Renal pelvis (tissue), 12 donors: ENCODE measurements at places on chromosomes 5 and 9. TPM values are rescaled to one million over a fixed set of nuclear protein-coding genes. Genes with fewer than 3 reads are reported as not detected.

GRCh38 chr9:4059437-4059836 is 240.4 kb downstream of the GLIS3 start:
- DNase-seq = no peak

GRCh38 chr9:27022920-27023319 is 17.4 kb upstream of the LRRC19 start:
- DNase-seq = no peak

GRCh38 chr9:124629600-124629999 is 122.4 kb upstream of the NR5A1 start:
- DNase-seq = no peak

- no peak for DNase-seq
Observed at GRCh38 chr9:81312346-81312745, 377.0 kb downstream of the TLE1 start.

- DNase-seq = no peak
Observed at GRCh38 chr9:93254806-93255493, 71.0 kb downstream of the WNK2 start.

DNA sequence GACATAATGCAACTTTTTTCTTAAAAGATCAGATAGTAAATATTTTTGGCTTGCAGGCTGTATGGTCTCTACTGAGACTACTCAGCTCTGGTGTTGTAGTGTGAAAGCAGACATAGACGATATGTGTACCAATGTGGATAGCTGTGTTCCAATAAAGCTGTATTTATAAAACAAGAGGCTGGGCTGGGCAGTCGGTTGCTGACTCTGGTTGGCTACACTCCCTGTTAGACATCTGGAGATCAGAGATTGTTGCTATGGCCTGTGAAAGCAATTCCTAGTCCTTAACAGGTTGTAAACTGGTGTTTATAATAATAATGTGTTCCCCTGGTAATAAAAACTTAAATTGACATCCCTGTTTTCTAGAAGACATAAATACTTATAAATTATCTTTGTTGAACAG is 24.4 kb upstream of the SCAMP1 start:
- no peak for DNase-seq

GRCh38 chr9:87722393-87723088 is 3.4 kb upstream of the CTSL start:
- no peak for DNase-seq

GRCh38 chr5:95921501-95921900 is 40.1 kb downstream of the ELL2 start:
- DNase-seq = no peak

GRCh38 chr5:95962785-95963184 is 1.1 kb upstream of the ELL2 start:
- no peak for DNase-seq

- DNase-seq = no peak
Observed at GRCh38 chr9:90966480-90967144, 165.0 kb downstream of the SYK start.

DNA sequence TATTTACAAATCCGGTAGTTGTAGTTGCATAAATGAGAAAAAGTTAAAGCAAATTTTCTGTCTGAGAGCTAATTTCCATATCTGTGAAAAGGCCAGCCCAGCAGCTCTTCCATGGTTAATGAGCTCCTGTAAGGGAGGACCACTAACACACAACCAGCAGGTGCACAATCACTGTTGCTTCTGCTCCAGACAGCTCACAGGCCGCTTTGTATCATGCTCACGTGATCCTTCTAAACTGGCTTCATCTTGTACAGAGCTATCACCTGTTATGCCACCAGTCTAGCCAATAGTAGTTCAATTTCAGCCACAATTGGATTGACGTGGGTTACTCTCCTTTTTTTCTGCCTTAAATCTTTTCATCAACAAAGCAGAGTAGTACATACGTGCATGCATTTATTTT is 38.3 kb upstream of the FBXL17 start:
- no peak for DNase-seq

GRCh38 chr9:92837191-92837590 is 40.6 kb downstream of the ZNF484 start:
- no peak for DNase-seq

DNA sequence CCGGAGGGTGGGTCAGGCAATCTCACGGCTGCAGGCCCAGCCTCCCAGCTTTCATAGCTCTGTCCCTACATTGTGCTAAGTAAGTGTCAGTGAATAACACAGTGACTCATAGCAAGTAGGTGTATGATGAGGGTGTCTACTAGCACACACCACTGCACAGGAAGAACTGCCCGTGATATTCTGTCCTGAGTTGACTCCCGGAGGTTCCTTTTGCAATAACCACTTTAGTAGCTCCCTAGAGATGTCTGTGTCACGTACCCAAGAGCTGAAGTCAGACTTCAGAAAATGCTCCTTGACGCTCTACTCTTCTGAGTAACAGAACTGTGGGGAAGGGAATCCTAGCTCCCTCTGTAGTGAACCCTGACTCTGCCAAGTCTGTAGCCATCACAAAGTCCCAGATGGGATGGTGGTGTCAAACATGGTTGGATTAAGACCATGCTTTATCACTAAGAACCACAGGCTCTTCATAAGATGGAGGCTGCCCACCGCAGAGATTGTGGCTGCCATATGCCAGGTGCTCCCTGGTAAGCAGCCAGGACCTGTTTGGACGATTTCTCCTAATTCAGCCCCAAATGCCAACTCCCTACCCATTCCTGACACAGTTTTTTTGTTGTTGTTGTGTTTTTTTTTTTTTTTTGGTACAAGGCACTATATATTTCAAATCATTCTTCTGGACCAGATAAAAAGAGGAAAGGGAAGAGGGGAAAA is 352.6 kb upstream of the PANK3 start:
- DNase-seq = no peak

GRCh38 chr9:134503301-134504105 is 138.1 kb upstream of the COL5A1 start:
- no peak for DNase-seq

ADAM19 gene
- polyA plus RNA-seq = 9.8 TPM

LRRC19 gene
- polyA plus RNA-seq = 18.9 TPM

ANKDD1B gene
- polyA plus RNA-seq = 10.3 TPM

TLR4 gene
- polyA plus RNA-seq = 8.7 TPM

FOXD4L4 gene
- 0.34 TPM for polyA plus RNA-seq

PCDHA5 gene
- 0.18 TPM for polyA plus RNA-seq
